Activated CD4-positive, CD25-positive, alpha-beta regulatory T cell treated with anti-CD3 and anti-CD28 coated beads, Interleukin-2, amount 50 U/mL, for 72 hours (primary cell): ENCODE measurements at places on chromosomes 11 and 22.

DNA sequence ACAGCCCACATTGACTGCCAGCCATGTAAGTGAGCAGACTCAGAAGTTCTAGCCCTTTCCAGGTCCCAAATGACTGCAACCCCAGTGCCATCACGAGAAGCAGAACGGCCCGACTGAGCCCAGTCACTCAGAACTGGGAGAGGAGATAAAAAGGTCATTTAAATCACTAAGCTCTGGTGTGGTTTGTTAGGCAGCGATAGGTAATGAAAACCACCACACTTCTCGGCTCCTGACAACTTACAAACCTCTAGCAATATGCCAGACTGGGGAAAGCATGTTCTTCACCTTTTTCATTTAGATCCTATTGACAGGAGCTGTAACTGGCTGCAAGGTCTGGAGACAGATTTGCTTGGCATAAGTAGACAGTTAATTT is 6.7 kb downstream of the SLC15A3 start:
- DNase-seq, result no peak

DNA sequence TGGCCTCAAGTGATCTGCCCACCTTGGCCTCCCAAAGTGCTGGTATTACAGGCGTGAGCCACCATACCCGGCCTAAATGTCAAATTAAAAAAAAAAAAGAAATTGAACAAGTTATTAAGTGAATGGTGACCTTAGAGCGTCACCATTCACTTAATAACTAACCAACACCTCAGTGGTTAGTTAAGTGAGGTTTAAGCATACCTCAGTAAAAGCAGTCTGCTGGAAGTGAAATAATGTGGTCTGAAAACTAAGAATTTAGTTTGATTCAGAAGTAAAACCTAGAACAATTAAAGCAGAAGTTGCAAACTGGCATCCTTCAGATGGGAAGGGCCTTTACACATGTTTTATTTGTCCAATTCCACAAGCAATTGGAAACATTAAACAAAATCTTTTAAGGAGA is 71.5 kb downstream of the FCHSD2 start:
- DNase-seq, result no peak

- no peak for DNase-seq
Measured at GRCh38 chr11:111724615-111725129, 41.5 kb downstream of the PPP2R1B start.

DNA sequence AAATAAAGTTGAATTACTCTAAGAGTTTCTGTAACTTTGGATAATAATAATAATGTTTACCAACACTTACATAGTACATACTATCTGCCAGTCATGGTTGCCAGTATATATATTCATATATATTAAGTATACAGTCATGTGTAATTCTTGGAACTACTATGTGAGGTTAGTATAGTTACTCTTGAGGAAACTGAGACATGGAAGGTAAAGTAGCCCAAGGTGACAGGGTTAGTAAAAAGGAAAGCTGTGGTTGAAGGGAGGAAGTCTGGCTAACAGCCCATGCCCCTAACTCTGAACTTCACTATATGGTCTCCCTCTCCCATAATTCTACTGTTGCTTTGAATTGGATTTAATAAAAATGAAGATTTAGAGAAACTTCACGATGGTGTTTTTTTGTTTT is 24.9 kb downstream of the FDX1 start:
- no peak for DNase-seq

- DNase-seq, result no peak
Measured at GRCh38 chr11:115990004-115990447, 485.8 kb upstream of the CADM1 start.

- DNase-seq, result no peak
Measured at GRCh38 chr22:49047447-49047846, 780.2 kb downstream of the BRD1 start.

GRCh38 chr11:110509472-110509871 is 79.7 kb downstream of the FDX1 start:
- DNase-seq, result no peak

DNA sequence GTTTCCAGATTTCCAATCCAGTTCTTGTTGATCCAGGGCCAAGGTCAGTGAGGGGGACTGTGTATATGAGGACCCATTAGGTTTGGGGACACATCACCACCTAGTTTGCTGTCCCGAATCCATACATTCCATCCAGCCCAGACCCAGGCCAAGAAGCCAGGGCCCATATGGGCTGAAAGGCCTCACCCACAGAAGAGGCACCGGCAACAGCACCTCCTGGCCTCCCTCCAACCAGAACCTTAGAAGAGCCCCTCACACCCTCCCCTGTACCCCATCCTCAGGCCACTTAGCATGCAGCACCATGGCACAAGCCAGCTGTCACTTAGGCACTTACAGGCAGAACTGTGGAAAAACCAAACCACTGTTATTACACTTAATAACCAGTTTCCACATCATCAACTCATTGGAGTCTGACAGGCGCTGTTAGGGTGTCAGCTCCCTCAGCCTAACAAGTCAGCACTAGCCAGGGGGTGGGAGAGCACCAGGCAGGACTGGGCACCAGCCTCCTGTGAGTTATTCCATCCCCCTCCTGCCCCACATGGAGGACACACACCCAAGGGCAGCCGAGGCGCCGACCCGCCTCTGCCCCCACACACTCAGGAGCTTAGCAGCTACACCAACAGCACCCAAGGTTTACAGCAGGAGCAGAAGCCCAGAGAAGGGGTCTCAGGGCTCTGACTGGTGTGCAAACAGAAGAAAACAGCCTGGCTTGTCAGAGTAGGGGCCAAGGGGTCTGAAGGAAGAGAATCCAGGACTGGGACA is 132.0 kb downstream of the BUD13 start:
- no peak for DNase-seq

DNA sequence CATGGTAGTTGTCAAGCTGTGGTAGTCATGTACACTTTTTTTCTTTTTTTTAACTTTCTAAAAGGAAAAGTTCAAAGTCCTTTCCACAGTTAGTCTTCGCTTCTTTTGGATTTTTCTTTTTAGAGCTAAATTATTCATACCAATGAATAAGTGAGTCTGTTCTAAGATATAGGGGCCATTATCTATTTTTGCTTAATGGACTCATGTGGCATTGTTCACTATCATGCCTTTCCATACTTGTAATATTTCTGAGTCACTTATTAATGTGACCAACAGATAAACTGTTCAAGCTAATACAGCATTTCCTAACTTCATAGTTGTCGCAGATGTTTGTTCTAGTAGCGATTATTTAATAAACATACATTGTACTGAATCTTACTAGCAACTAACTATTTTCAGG is 8.0 kb upstream of the B3GNT6 start:
- no peak for DNase-seq

DNA sequence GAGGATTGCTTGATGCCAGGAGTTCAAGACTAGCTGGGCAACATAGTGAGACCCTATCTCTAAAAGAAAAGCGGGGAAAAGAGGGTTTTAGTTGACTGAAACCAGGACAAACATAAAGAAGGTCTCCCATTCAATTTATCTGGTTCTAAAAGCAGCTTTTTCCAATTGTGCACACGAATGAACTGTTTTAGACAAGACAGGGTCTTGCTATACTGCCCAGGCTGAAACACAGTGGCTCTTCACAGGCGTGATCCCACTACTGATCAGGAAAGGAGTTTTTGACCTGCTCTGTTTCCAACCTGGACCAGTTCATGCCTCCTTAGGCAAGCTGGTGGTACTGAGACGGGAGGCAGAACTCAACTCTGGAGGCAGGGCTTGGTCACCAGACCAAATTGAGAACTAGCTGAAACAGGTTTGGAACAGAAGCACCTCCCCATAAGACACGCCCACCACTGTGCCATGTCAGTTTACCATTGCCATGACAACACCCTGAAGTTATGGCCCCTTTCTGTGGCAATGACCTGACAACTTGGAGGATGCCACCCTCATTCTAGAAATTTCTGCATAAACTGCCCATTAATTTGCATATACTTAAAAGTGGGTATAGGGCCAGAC is 2.8 kb upstream of the NUCB2 start:
- no peak for DNase-seq

- DNase-seq, result no peak
Measured at GRCh38 chr11:78651923-78652842, 77.5 kb upstream of the NARS2 start.

GRCh38 chr11:121089566-121089965 is 11.5 kb upstream of the TECTA start:
- DNase-seq, result no peak

GRCh38 chr11:115741376-115742107 is 237.3 kb upstream of the CADM1 start:
- no peak for DNase-seq

DNA sequence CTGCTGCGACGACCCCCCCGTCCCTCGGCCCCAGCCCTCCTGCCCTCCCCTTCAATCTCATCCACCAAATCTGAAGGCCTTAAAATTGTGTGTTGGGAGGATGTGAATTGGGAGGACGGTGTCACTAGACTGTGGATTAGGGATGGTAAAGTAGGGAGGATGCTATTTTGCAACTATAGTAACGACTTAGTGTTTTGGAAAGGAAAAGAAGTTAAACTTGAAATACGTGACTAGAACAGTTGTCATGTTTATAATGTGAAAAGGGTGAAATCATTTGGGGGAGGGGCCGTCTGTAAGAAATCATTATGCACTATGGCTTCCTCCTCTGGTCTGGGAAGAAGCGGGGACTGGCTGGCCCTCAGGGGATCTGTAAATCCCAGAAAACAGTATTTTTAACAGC is 43.4 kb upstream of the NNMT start:
- DNase-seq, result no peak

DNA sequence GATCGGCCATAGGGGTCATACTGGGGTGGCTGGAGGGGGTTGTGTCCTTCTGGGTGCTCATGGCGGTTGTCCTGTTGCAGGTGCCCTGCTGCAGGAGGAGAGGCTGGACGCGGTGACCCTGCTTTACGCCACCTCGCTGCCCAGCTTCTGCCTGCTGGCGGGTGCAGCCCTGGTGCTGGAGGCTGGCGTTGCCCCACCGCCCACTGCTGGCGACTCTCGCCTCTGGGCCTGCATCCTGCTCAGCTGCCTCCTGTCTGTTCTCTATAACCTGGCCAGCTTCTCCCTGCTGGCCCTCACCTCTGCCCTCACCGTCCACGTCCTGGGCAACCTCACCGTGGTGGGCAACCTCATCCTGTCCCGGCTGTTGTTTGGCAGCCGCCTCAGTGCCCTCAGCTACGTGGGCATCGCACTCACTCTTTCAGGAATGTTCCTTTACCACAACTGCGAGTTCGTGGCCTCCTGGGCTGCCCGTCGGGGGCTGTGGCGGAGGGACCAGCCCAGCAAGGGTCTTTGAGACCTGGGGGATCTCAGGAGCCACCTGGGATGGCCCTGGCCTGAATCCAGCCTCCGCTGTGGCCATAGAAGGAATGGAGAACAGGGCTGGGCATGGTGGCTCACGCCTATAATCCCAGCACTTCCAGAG is 11.1 kb downstream of the SLC35E4 start:
- DNase-seq, result no peak

DNA sequence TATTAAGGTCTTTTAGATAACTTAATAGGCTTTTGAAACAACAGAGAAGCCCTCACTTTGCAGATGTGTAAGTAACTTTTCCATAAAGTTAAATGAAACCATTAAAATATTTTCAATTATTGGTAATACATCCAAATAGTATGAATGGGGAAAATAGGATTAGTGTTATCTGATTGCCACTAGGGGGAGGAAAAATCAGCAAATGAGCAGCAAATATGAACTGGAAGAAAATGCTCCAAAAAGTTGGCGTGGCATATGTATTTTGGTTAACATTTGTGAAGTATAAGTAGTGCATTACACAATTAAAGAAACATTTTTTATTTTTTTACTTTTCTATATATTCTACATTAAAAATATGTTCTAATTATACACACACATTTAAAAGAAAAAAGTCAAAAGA is 259.8 kb upstream of the ANO5 start:
- DNase-seq, result no peak

GRCh38 chr11:56705784-56706396 is 7.0 kb downstream of the OR9G1 start:
- no peak for DNase-seq

- DNase-seq, result no peak
Measured at GRCh38 chr11:127028648-127029047, 28.1 kb upstream of the KIRREL3 start.

GRCh38 chr11:10878408-10879214 is 20.8 kb upstream of the ZBED5 start:
- no peak for DNase-seq

- no peak for DNase-seq
Measured at GRCh38 chr11:58905011-58905720, 34.1 kb upstream of the GLYATL1 start.

- no peak for DNase-seq
Measured at GRCh38 chr11:133934599-133935550, 21.9 kb downstream of the IGSF9B start.

DNA sequence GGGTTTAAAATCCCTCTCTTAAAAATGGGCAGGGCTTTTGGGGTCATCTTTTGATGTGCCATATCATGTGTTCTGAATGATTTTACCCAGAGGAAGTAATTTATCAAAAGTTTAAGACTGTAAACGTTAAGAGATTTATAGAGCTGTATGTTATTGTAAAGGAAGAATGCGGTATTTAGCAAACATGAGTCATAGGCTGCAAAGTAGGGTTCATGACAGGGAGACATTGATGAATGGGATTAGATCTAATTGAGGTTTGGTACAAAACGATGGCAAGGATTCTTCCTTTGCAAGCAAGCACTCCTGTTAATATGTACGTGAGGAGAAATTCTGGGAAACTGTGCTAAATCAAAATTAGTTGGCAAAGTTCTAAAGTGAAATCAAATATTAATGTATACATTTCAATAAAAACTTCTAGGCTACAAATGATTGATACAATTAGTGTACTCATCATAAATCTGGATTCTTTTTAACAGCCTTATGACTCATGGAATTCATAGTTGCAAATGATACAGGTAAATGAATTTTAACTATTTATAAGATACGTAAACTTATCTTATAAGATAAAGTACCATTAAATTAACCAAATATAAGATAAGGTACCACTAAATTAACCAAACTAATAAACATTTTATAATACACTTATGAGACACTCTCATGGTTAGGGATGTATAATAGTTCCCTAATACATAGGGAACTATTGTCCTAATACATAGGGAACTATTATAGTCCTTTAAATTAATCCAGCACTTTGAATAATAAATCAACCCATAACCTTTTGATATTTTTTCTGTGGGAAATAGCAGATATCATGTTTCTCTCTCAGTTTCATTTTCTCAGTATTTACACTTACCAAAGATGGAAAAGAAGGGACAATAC is 58.4 kb downstream of the KIF18A start:
- no peak for DNase-seq

DNA sequence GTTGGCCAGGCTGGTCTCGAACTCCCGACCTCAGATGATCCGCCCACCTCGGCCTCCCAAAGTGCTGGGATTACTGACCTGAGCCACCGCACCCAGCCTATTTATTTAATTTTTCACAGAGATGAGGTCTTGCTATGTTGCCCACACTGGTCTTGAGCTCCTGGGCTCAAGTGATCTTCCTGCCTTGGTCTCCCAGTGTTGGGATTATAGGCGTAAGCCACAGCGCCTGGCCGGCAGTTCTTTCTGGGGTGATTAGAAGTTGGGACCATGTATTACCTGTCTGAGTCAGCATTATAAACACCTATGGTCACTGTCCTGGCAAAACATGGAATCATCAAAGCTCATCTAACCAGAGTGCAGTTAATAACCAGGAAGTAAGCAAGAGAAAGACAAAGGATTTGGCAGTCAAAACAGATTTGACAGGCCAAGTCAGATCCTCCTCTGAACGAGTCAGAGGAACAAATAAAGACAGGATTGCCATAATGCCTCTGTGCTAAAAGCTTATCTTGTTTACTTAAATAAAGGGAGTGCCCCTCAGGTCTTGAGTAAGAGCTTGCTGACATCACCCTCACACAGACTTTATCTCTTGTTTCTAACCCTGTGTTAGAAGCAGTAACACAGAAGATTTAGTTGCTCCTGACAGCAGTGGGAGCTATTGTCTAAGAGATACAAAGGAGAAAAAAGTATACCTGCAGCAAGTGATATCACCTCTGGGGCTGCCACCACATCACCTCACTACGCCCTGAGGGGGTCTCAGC is 3.7 kb downstream of the SERPIND1 start:
- no peak for DNase-seq
